CD4-positive, alpha-beta T cell treated with Interleukin-6 at 100 ng/mL for 8 hours (primary cell): ENCODE measurements at places on chromosomes 2 and 18.

GRCh38 chr2:672606-672905 lies 4.7 kb downstream of the TMEM18 start:
- no peak for DNase-seq

DNA sequence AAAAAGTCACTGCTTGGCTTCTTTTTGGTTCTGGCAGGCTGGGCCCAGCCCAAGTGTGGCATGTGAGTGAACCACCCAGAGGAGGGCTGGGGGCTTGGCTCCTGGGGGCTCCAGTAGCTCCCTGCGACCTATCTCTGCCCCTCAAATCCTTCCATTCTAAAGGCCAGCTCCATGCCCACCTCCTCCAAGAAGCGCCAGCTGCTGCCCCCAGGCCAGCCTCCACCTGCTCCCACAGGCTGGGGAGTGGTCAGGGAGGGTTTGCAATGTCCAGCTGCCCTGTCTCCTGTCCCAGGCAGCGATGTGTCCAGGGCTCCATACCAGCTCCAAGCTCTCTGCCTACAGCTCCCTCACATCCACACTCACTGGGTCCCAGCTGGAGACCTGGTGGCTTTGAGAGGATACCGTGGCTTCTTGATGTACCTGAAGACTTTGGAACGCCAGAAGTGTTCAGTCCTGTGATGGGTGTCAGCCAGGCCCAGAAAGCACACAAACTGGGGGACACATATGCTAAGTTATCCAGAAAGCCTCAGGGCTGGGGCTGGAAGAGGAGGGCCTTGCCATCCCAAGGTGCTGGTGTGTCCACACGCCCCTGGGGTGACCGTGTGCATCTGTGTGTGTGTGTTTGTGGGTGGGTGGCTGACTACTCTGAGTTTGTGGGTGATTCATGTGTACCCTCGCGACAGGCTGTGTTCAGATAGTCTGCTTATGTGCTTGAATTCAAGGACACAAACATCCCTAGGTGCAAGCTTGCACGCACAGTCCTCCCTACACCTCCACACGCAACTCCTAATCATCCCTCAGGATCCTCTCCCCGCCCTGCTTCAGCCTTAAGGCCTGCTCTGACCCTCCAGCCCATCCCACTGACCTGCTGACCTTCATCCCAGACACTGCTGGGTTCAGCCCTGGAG lies 33.4 kb downstream of the ZFP36L2 start:
- DNase-seq: no peak

- DNase-seq: no peak
Measured at GRCh38 chr18:37422116-37422515, 143.5 kb downstream of the CELF4 start.

- no peak for DNase-seq
Measured at GRCh38 chr18:77995593-77995992, 745.9 kb downstream of the GALR1 start.

- DNase-seq: no peak
Measured at GRCh38 chr2:209391776-209392401, 32.0 kb upstream of the MAP2 start.

DNA sequence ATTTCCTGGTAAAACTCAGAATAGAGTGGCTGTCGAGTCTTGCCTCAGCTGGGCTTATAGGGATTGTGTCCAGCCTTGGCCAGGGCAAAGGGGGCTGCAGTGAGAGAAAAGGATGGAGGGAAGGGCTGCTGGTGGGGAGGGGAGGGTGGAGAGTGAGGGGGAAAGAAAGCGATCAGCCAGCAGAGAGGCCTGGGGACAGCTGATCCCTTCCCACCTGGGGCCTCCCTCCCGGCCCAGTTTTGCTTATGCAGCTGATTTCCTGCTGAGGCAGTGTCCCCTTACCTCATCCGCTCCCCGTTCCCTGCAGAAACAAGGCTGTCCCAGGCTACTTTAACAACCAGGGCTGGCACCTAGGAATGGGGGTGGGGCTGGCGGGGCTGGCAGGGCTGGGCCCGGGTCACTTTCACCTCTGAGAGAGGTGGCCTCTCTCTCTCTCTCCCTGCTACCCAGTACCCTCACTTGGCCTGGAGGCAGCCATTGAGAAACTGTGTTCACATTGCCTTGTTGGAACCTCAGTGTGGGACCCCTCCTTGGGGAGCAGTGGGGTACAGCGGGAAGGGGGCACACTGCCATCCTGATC lies 12.2 kb upstream of the GMPPA start:
- DNase-seq: no peak

DNA sequence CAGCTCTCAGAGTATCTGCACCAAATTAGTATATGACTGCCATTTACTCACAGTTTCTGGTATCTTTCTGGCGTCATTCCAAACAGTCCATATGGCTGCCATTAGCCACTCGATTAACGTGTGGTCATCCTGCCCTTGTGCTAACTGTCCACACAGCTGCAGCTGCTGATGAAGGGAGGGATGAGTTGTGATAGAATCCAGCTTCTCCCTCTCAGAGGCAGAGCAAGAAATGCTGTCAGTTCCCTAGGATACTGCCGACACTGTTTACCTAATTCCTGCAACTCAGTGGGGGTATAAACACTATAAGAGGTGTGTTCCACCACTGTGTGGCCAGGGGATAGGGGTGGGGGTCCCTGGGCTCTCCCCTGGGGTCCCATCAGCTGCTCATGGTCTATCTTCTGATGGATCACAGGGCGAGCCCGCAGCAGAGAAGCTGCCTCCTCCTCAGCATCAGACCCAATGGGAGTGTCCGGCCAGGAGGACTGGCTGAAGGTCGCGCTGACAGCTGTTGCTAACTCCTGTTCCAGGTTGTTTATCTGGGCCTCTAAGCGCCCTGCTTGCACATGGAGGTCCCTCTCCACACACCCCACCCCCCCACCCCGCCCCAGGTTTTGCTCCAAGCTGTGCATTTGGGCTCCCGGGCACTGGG lies 17.3 kb upstream of the KLHL23 start:
- DNase-seq: no peak

DNA sequence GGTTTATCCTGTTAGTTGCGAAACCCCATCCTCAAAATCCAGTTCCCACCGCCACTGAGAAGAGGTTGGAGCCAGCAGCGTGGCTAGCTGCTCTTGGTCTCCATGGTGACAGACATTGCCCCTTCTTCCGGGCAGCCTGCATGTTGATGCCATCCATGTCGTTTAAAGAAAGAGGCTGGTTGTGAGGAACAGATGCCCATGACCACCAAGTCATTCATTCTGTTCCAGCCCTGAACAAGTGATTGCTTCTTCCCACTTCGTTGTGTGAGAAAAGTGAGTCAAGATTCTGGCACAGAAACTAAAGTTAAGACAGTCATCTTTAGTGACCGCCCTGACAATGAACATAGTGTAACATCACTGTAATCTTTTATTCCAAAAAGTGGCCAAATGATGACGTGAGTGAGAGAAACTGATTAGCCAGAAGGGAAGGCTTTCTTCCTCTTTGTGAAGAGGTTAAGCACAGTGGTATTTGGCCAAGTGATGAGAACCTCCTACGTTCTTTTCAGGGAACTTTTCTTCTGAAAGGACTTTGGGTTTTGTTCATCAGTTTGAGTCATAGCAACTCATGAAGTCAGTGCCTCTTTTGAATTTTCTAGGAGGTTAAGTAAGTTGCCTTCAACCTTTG lies 272.5 kb downstream of the GALR1 start:
- DNase-seq: no peak

- DNase-seq: no peak
Measured at GRCh38 chr2:229104974-229105387, 166.1 kb downstream of the PID1 start.

- no peak for DNase-seq
Measured at GRCh38 chr18:24983566-24984139, 368.3 kb downstream of the ZNF521 start.

- DNase-seq: no peak
Measured at GRCh38 chr2:53913721-53914120, 54.0 kb upstream of the GPR75 start.

DNA sequence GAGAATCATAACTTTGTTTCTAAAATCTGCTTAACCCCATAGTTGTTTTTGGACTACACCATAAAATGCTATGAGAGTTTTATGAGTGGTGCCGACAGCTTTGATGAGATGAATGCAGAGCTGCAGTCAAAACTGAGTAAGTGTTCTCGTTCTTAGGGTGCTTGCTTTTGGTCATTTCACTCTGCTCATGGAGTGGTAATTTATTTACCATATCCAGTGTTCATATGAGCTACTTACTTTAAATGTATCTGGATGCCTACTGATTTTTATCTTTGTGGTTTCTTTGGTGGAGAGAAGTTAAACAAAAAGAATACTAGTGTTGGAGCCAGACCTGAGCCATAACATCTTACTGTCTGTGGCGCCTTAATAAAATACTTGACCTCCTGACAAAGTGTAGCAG lies 16.4 kb downstream of the NDC80 start:
- DNase-seq: no peak
